Ureter (tissue), 1 donor: ENCODE measurements at places on chromosomes 11 and 22. TPM values are rescaled to one million over a fixed set of nuclear protein-coding genes. Genes with fewer than 3 reads are reported as not detected.

DNA sequence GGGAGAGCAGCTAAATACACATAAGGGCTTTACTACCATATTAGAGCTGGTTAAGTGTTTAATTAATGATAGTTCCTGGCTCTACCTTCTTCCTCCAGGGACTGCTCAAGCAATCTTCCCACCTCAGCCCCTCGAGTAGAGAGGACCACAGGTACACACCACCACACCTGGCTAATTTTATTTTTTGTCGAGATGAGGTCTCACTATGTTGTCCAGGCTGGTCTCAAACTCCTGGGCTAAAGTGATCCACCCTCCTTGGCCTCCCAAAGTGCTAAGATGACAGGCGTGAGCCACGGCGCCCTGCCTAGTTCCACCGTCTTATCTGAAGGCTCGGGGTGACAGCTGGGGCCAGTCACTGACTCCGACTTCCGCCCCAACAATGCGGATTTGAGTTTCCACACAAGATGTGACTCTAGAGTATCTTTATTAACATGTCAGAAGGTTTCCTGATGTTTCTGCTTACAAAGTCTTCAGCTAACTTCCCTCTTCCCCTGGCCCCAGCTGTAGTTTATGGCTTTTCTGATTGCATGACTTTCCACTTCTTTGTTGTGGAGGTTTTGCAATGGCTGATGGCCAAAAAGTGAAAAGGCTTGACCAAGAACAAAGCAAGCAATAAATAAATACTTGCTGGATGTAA, 16.8 kb downstream of the TPST2 start:
- DNase-seq, result no peak

Gene FOSL1
- total RNA-seq, result 4.5 TPM

DNA sequence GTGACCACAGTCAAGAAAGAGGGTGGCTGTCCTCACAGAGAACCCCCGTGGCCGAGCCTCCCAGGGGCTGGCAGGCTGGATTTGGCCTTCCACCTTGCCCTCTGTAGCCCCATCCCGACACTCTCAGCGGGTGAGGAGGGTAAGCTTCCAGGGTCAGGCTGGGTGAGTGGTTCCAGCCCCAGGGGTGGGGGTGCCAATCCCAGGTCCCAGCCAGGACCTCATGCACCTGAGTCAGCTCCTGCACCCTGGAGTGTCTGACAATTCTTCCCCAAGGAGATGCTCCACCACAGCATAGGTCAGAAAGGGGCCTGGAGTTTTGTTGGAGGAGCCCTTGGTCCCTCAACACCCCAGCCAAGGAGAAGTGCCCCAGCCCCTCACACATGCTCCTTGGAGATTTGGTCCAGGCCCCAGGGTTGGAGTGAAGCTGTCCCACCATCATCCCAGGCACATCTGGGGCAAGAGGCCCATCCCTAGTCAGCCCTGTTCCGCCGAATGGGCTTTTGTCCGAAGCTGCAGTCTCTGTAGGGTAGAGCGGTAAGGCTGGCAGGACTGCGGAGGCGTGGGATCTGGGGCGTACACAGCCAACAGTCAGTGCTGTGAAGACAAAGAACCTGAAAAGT, 8.4 kb downstream of the LINC01488 start:
- DNase-seq, result no peak

Gene VSIG2
- total RNA-seq, result 215 TPM

- no peak for DNase-seq
These were observed 182.2 kb downstream of the IGLL1 start for GRCh38 chr22:23397613-23398567.

Gene APOBEC3H
- 1.0 TPM for total RNA-seq

Gene APOL6
- 37.2 TPM for total RNA-seq

Gene SCGB1C1
- not detected for total RNA-seq

DNA sequence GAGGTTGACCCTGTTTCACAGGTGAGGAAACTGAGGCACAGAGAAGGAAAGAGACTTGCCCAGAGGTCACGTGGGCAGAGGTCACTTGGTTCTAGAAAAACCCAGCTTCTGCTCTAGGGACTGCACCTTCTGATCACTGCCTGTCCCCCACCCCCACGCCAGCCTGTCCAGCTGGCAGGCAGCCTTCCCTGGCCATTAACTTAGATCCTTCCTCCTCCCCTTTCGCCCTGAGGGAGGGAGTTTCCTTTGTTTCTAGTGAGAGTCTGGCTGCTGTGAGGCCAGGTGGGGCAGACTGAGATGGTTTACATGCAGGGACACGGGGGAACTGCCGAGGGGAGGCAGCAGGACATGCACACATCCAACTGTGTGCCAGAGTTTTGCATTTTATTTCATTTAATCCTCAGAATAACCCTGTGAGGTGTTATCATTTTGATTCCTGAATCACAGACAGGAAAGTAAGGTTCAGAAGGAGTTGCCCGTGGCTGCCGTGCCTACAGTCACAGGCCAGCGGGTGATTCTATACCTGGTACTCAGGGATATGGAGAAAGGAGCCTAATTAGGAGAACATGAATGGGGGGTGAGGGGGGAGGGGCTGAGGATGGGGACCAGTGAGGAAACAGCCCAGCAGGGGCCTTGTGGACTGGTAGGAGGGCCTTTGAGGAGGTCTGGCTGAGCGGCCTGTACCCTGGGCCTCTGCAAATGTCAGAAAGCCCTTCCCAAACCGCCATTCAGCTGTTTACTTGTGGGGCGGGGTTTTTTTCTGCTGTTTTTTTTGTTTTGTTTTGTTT, 3.4 kb downstream of the FAM83F start:
- no peak for DNase-seq

DNA sequence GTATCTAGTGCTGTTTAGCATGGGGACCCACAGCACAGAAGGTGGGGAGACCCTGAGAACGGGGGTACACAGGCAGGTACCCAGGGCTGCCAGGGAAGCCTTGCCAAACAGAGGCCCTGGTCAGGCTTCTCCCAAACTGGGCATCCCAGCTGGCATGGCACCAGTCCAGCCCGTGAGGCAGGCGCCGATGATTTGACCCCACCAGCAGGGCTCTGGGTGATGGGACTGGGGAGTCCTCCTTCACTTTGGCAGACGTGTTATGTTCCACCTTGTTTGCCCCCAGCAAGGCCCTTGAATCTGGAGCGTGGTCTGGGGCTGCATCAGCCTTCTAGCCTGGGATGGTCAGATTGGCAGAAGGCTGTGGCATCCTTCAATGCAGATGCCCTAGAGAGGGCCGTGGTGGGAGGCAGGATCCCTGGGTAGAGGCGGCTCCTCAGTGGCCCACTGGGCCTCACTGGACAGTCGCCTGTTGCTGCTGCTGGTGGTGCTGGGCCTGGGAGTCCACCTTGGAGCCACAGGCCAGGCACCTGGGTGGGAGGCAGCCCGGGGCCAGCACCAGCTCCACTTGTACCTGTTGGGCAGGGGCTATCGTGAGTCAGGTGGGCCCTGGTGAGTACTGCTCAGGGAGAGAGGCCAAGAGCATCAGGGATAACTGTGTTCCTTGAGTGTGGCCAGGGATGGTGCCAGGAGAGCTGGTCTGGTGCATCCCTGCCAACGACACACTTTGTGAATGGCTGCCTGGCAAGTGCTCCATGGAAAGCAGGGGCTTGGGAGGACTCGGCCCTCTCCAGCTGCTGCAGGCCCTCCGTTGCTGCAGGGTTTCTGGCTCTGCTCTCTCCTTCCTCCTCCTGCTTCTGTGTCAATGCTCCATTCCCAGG, 3.3 kb downstream of the ADORA2A start:
- no peak for DNase-seq

- no peak for DNase-seq
These were observed 79.5 kb downstream of the UBASH3B start for GRCh38 chr11:122734848-122735496.

Gene OR52I2
- not detected for total RNA-seq

DNA sequence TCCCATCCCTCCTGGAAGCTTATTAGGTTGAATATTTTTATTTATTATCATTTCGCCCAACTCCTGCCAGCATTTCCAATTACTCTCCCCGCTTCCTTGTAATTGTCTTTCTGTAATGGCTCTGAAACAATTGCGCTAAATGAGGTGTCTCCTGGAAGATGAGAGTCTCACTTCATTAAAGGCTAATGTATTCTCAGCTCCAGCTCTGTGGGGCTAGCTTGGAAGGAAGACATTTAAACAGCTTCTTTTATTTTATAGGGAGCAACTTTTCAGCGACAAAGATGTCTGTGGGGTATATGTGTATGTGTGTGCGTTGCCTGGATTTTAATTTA, 86.6 kb downstream of the PKNOX2 start:
- no peak for DNase-seq

Gene YAP1
- total RNA-seq, result 152 TPM

- DNase-seq, result no peak
These were observed 22.3 kb downstream of the VPS37C start for GRCh38 chr11:61138935-61139334.

Gene OR10S1
- not detected for total RNA-seq

- DNase-seq, result no peak
These were observed 41.8 kb upstream of the SCN3B start for GRCh38 chr11:123696183-123696582.

Gene TP53I11
- total RNA-seq, result 67.7 TPM

DNA sequence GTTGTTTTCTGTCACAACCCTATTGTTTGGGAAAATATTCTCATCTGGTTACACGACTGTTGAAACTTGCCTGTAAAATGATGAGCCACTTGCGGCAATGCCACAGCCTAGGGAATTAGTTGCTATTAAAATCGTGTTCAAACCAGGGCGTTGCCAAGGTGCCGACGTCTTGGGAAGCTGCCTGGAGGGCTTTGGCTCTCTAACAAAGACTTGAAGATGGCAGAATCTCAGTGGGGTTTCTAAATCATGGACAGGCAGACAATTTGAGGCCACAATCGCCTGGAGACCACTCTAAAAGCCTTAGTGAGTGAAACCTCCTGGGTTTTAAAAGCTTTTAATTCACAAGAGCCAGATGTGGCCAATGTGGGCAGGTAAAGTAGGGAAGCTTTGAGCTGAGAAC, 117.2 kb upstream of the BMAL1 start:
- DNase-seq, result no peak

Gene SLC29A2
- 13.0 TPM for total RNA-seq

DNA sequence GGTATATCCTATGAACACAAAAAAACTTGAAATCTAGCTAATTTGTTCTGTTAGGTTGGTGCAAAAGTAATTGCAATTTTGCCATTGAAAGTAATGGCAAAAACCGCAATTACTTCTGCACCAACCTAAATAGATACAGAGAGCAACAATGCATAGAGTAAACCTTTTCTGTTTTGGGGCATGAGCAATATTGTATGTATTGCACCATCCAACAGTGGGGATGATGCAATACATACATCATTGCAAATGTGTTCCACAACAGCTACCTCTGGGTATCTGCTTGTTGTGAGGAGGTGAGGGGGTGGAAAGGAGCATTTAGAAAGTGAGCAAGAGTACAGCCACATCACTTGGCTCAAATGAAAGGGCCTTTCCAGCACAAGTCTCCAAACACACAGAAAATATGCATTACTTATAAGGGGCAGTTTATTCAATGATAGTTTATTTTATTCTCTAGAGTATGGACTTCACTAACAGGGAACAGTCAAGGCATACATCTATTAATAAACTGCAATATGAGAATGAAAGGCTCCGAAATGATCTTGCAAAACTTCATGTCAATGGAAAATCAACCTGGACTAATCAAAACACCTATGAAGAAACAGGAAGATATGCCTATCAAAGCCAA, 77.3 kb downstream of the DEUP1 start:
- DNase-seq, result no peak

GRCh38 chr11:44750551-44751465, 24.0 kb downstream of the TSPAN18 start:
- no peak for DNase-seq

Gene OTOG
- total RNA-seq, result 0.31 TPM

Gene RFPL2
- total RNA-seq, result not detected

DNA sequence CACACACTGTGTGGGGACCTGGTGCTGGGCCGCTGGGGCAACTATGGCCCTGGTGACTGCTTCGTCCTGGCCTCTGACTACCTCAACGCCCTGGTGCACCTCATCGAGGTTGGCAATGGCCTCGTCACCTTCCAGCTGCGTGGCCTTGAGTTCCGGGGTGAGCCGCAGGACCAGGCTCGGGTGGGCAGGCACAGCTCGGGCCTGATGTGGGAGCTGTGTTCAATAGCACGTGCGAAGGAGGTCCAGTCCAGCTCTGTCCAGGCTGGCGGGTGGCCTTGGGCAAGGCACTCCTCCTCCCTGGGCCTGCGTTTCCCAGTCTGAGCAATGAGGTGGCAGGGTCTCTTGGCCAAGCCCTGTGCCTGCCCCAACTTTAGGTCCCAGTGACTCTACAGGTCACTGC, 8.3 kb upstream of the SIPA1 start:
- no peak for DNase-seq

GRCh38 chr11:45304992-45305335, 18.8 kb upstream of the SYT13 start:
- no peak for DNase-seq

Gene CDON
- total RNA-seq, result 7.4 TPM

- DNase-seq, result no peak
These were observed 48.2 kb downstream of the CADM1 start for GRCh38 chr11:115456019-115456418.

Gene ESAM
- total RNA-seq, result 34.4 TPM

Gene OR5P2
- 5.6 TPM for total RNA-seq

DNA sequence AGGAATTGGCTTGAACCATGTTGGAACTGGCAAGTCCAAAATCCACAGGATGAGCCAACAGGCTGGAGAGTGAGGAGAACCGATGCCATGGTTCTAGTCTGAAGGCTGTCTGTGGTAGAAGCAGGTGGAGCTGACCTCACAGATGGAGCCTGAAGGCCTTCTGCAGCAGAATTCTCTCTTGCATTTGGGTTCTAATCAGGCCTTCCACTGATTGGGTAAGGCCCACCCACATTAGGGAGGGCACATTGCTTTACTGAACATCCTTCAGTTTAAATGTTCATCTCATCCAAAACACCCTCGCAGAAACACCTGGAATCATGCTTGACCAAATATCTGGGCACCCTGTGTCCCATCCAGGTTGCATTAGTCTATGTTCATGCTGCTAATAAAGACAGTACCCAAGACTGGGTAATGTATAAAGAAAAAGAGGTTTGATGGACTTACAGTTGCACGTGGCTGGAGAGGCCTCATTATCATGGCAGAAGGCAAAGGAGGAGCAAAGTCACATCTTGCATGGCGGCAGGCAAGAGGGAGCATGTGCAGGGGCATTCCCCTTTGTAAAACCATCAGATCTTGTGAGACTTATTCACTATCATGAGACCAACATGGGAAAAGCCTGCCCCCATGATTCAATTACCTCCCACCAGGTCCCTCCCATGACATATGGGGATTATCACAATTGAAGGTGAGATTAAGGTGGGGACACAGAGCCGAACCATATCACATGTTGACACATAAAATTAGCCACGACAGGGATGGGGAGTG, 15.9 kb downstream of the SMIM38 start:
- DNase-seq, result no peak
